ENCODE measurements at places on chromosomes 12 and 14. TPM values are rescaled to one million over a fixed set of nuclear protein-coding genes. Genes with fewer than 3 reads are reported as not detected.

The KRT6B gene
- total RNA-seq = not detected

The BMAL2 gene
- 20.4 TPM for total RNA-seq

The LHX5 gene
- not detected for total RNA-seq

The HIGD1C gene
- not detected for total RNA-seq

The TSHR gene
- total RNA-seq = not detected

The TAS2R50 gene
- total RNA-seq = not detected

The BATF gene
- not detected for total RNA-seq

The RTL1 gene
- 0.26 TPM for total RNA-seq

The DNAH10 gene
- 0.17 TPM for total RNA-seq

The KRT7 gene
- 4,321 TPM for total RNA-seq

The MGAT4C gene
- 0.02 TPM for total RNA-seq
